Activated T-cell treated with anti-CD3 and anti-CD28 coated beads, Interleukin-2, amount 50 U/mL, for 48 hours (primary cell): ENCODE measurements at places on chromosomes 2 and 18.

- DNase-seq, result no peak
Measured at GRCh38 chr2:176704282-176704858, 435.1 kb downstream of the MTX2 start.

DNA sequence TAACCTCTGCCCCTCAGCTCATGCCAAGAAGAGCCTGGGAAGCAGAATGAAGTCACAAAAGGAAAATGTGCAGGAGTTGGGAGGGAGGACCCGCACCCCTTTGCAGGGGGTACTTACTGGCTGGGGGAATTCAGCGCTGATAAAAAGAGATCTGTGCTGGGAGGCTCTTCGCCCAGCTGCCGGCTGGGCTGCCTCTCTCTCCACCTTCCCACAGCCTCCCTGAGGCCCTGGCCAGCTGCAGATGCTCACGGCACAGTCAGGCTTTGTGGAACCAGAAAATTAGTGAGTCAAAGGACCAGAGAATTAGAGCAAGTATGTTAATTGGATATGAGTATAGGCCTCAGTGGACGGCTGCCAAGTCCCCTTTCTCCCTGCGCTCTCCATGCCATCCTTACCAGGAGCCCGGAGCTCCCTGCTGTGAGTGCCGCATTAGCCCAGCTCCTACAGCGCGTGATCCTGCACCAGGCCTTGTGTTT, 181.7 kb upstream of the SH3BP4 start:
- no peak for DNase-seq

- no peak for DNase-seq
Measured at GRCh38 chr2:49686897-49687442, 532.7 kb upstream of the FSHR start.

GRCh38 chr18:40274618-40275196, 1680.3 kb upstream of the PIK3C3 start:
- DNase-seq, result no peak

DNA sequence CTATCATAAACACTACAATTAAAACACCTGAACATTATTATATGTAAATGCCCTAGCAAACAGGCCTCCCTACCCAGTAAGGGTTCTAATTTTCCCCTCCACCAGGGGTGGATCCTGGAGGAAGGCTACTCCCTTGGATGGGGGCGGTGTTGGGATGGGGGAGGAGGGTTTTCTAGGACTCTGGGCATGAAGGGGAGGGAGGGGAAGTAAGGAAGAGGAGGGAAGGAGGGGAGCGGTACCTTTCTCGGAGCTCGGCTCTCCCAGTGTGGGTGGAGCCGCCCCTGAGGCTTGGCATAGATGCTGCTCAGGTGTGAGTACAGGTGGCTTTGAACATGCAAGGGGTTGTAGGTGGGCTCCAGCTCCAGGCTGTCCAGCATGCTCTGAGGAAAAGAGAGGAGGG, 5.4 kb downstream of the DOK1 start:
- DNase-seq, result no peak

- peak; percentile 23 for DNase-seq
Measured at GRCh38 chr2:235936493-235936892, 231.7 kb downstream of the GBX2 start.

GRCh38 chr2:20796374-20796791, 26.5 kb downstream of the LDAH start:
- no peak for DNase-seq

- DNase-seq, result no peak
Measured at GRCh38 chr2:237511433-237511832, 24.4 kb downstream of the MLPH start.

- DNase-seq, result no peak
Measured at GRCh38 chr2:52452201-52452600, 1315.4 kb upstream of the CHAC2 start.

- DNase-seq, result no peak
Measured at GRCh38 chr2:161766334-161766733, 142.1 kb downstream of the SLC4A10 start.

DNA sequence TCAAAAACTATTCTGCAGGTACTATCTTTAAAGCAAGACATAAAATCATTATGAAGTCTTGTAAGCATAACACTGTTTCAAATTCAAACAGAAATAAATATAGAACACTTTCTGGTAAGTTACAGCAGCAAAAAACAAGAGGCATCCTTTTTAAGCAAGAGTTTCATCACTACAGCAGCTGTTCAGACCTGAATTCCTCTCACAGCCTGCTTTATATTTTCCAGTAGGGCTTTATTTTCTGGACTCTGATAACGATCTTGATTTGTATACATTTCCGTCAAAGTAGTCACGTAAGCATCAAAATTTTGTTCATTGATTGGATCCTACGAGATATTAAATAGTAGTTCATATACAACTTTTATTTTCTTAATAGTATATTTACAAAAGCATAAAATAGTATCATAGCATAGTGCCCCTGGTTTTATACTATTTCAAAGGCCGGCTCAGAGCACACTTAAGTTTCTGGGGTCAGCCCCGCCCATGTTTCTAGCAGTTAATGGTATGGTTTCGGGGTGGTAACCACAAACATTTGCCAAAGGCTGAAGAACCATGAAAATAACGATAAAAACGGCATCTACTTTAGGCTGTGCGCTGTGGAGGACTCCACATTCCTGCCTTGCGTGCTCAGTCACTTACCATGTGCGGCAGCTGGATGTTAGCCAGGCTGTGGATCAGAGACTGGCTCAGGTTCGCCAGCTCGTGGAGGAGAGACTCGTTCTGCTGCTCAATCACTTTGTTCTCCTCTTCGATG, 47.5 kb upstream of the PXDN start:
- DNase-seq, result no peak

- DNase-seq, result no peak
Measured at GRCh38 chr18:54671291-54671881, 80.3 kb downstream of the DYNAP start.

DNA sequence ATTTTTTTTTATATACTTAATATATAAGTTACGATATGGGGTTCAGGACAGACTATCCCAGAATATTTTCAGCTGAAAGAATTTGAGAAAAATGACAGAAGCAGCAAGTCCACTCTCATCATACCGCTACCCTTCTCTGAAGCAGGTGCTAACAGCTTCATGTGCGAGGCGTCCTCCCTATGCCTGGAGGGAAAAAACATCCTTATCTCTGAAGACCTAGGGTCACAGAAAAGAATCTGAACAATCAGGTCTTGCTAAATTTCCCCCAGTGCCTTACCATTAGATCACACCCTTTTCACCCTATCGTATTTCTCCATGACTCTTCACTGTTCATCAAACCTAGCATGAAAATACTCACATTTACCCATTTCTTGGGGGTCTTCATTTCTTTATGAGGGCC, 51.9 kb upstream of the CREB1 start:
- DNase-seq, result no peak

DNA sequence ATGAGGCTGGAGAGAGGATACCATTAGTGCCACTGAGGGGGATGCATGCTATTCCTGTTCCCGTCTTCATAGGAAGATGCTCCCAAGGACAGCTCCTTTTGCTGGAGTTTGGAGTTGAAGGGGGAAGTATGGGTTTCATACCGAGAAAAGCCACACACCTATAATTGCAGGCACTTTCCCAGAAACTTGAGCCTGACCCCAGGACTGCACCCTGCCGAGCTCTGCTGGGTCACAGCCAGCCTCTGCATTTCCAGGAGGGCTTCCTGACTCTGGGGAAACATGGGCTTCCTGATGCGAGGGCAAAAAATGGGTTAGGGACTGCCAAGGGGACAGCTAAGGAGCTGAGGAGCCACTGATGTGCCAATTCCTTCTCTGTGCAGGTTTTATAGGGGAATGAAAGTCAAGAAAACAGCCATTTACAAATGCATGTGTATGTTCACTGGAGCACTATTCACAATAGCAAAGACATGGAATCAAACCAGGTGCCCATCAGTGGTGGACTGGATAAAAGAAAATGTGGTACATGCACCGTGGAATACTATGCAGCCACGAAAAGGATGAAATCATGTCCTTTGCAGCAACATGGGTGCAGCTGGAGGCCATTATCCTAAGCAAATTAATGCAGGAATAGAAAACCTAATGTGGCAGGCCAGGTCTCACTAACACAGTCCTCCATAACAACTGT, 104.5 kb downstream of the ACAA2 start:
- no peak for DNase-seq

DNA sequence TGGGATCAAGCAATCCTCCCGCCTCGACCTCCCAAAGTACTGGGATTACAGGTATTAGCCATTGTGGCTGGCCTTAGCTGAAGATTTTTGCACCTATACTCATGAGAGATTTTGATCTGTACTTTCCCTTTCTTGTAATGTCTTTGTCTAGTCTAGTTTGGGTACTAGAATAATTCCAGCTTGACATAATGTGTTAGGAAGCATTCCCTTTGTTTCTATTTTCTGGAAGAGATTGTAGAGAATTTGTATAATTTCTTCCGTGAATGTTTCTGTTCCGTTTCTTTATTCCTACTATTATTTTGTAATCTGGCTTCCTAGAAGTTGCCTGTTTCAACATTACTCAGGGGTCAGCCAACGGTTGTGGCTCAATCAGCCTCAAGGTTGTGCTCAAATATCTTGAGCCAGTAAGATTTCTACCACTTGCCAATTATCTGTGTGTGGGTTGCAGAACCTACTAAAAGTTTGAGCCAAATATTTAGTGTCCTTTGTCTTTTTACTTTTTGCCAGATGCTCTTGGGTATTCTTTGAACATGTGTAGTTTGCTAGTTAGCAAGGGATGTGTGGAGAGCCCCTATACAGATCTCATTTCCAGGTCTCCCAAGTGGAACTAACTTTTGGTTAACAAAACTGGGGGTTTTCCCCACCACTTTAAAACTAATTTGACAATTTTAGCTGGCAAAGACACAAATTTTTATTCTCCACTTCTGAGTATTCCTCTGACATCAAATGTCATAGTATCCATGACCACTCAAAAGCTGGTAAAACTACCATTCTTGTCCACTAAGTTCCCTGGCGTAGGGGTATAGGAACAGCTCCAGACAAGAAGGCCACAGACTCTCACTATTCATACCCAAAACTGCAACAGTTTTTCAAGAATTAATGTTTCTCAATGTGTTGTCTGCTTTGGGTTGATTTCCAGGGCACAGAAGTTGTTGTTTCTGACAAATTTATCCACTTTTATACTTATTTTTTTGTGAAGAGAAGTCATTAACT, 42.8 kb upstream of the BAZ2B start:
- DNase-seq, result no peak

DNA sequence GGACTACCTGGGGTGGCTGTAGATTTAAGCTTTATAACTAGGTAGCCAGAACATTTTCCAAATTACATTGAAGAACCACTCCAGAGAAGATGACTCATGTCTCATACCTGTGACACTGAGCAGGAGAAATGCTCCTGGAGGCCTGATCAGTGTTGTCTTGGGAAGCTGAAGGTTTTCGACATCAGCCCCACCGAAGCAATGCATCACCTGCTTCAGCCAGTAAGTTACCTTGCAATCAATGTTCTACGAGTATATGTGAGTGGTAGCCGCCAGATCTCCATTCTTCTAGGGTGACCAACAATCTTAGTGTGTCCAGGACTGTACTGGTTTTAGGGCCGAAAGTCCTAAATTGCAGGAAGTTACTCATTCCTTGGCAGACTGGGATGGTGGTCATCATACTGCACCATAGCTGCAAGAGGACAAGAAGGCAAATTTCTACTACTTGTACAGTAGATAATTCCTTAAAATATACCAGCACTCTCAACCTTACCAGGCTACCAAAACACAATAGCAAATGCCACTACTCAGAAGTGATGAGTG, 109.3 kb upstream of the LINC00305 start:
- no peak for DNase-seq

DNA sequence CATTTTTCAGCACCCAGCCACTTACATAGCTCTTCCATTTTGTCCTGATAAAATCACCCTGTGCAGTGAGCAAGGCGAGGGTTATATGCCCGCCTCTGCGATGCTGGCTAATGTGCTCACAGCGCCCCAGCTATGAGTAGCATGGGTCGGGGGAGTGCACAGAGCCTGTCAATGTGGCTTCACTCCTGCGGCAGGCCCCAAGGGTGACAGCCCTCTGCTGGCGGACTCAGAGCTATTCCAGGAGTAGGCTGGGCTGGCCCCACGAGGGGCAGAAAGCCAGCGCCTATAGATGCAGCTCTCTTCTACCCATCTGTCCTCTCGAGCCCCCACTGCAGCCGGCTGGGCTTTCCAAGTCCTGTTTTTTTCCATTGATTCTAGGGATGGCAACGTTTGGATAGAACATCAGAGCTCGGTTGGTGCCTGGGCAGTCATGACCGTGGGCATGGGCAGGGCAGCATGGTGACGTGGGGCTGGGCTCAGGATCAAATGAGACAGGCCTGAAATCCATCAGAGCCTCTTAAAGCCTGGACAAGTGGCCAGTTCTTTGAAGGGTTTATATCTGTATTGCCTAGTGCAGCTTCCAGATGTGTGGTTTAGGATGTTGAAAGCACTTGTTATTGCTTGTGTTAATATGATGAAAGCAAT, 134.7 kb downstream of the MCFD2 start:
- DNase-seq, result no peak

DNA sequence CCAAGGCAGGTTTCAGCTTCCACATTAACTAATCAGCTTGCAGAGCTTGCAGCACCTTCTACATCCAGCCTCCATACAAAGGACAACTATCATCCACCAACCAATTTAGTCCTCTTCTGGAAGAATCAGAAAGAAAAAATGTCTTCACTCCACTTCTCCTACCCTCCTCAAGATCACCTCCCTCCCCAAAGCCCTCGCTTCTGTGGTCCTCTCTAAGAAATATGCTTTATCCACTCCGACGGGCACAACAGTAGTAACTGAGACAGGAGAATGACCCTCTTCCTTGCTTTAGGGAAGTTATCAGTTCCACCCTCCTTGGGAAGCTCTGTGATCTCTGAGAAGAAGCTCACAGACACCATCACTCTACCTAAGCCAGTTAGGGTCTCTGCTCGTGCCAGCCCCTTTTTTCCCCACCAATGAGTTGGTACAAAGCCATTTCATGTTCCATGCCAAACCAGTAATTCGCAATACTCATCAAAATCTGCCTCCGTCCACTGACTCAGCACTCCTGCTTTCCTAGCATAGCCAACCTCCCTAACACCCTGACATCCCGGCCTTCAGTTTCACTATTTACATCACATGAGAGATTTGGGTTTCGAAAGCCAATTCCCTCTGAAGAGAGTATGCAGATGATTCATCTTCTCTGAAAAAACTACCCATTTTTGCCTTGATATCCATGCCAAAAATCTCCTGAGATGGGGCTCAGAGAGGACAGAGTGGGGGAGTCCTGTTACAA, 114.1 kb upstream of the PKDCC start:
- DNase-seq, result no peak

- no peak for DNase-seq
Measured at GRCh38 chr2:125573432-125573831, 1082.5 kb upstream of the GYPC start.

- DNase-seq, result peak; percentile 85
Measured at GRCh38 chr2:172427256-172427989, at the start of gene ITGA6. TSS of gene ITGA6 (plus strand) at chr2:172427586.

- no peak for DNase-seq
Measured at GRCh38 chr2:151423760-151424159, 14.1 kb downstream of the RIF1 start.

GRCh38 chr18:25123438-25124232, 228.3 kb downstream of the ZNF521 start:
- DNase-seq, result no peak

- DNase-seq, result no peak
Measured at GRCh38 chr18:24497031-24497754, 36.8 kb downstream of the HRH4 start.

- no peak for DNase-seq
Measured at GRCh38 chr2:45288532-45289417, 279.5 kb upstream of the SIX2 start.

GRCh38 chr2:111946294-111947114, 48.1 kb downstream of the MERTK start:
- no peak for DNase-seq

GRCh38 chr2:42904576-42904876, 112.1 kb upstream of the HAAO start:
- DNase-seq, result no peak
